Thoracic aorta (tissue), 2 donors: ENCODE measurements at places on chromosomes 1 and 21. TPM values are rescaled to one million over a fixed set of nuclear protein-coding genes. Genes with fewer than 3 reads are reported as not detected.

DNA sequence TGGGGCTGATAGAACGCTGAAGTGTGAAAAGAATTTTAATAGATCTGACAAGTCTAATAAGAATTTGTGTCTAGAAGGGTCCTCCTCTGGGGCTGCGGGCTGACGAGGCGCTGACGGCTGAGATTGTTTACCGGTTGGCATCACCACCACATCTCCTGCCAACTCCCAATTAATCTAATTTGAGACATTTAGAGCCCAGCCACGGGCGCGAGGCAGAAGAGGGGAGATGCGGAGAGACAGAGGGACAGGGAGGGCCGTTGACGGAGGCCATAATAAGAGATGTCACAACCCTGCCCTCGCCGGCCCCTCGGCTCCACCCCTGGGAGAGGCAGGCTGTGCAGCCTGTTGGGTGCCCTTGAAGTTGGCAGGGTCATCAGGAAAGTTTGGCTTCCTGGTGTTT is 109.3 kb downstream of the PAX7 start:
- H3K4me3 ChIP-seq: no peak overlapping the region
- H3K36me3 ChIP-seq: no peaks in the 10 kb centered on the region
- H3K27me3 ChIP-seq: no peaks in the 10 kb centered on the region
- DNase-seq: no peak

Gene WNT3A
- not detected for total RNA-seq

Gene IRF6
- 4.1 TPM for total RNA-seq

- no peaks in the 10 kb centered on the region for H3K27me3 ChIP-seq
- peak; percentile 15 for DNase-seq
- peak overlapping the region; percentile 90 for H3K27ac ChIP-seq
- peaks cover 28% of the 10 kb centered on the region for H3K4me1 ChIP-seq
- peaks cover 6% of the 10 kb centered on the region for H3K36me3 ChIP-seq
- peak overlapping the region; percentile 93 for H3K4me3 ChIP-seq
These were observed 612 bp downstream of the PSMA5 start for GRCh38 chr1:109425391-109426280.

GRCh38 chr1:33338440-33339211 is 17.7 kb upstream of the A3GALT2 start:
- H3K27ac ChIP-seq: peak overlapping the region; percentile 95
- H3K36me3 ChIP-seq: peaks cover 6% of the 10 kb centered on the region
- H3K4me3 ChIP-seq: peak overlapping the region; percentile 56
